ENCODE measurements at places on chromosomes 7 and 10. TPM values are rescaled to one million over a fixed set of nuclear protein-coding genes. Genes with fewer than 3 reads are reported as not detected.

GRCh38 chr7:127873715-127874636 is 157.3 kb downstream of the LRRC4 start:
- peak; percentile 92 for ATAC-seq

- ATAC-seq = no peak
These were observed 21.4 kb downstream of the SLC25A13 start for GRCh38 chr7:96300502-96300901.

- no peak for ATAC-seq
These were observed 23.6 kb downstream of the DAGLB start for GRCh38 chr7:6423942-6424701.

GRCh38 chr7:1531979-1532455 is 1.5 kb downstream of the MAFK start:
- no peak for ATAC-seq

GRCh38 chr7:134431815-134432214 is 27.1 kb downstream of the AKR1B1 start:
- ATAC-seq = no peak

- peak; percentile 76 for ATAC-seq
These were observed 64.9 kb upstream of the NRBF2 start for GRCh38 chr10:63068246-63068645.

GRCh38 chr10:1413256-1413655 is 324.1 kb downstream of the ADARB2 start:
- ATAC-seq = no peak

TET1 gene
- total RNA-seq = 0.86 TPM

H2AZ2 gene
- total RNA-seq = 157 TPM

ENTPD1 gene
- total RNA-seq = 36.3 TPM

TFAM gene
- 49.0 TPM for total RNA-seq

CPXM2 gene
- not detected for total RNA-seq

CALHM2 gene
- total RNA-seq = 26.0 TPM
